Naive B cell (primary cell): ENCODE measurements at places on chromosomes 5 and 9. TPM values are rescaled to one million over a fixed set of nuclear protein-coding genes. Genes with fewer than 3 reads are reported as not detected.

GRCh38 chr5:38672059-38672788, 115.8 kb upstream of the LIFR start:
- H3K27me3 ChIP-seq: no peaks in the 10 kb centered on the region
- DNase-seq: no peak
- no peak overlapping the region for H3K4me3 ChIP-seq
- H3K36me3 ChIP-seq: no peaks in the 10 kb centered on the region

- H3K27me3 ChIP-seq: no peaks in the 10 kb centered on the region
- H3K4me1 ChIP-seq: no peaks in the 10 kb centered on the region
- no peak overlapping the region for H3K27ac ChIP-seq
These were observed 334.6 kb upstream of the MPDZ start for GRCh38 chr9:13614060-13614459.

DNA sequence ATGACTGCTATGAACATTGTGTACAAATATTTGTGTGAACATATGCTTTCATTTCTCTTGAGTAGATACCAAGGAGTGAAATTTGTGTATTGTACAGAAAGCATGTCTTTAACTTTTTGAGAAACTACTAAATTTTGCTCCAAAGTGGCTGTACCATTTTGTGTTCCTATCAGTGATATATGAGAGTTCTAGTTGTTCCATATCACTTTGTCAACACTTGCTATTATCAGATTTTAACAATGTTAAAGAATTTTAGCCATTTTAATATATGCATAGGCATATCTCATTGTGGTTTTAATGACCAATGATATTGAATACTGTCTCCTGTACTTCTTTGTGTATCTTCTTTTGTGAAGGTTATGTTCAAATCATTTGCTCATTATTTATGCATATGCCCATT, 142.9 kb upstream of the NR3C1 start:
- H3K27ac ChIP-seq: no peak overlapping the region
- no peaks in the 10 kb centered on the region for H3K4me1 ChIP-seq
- DNase-seq: no peak
- H3K27me3 ChIP-seq: no peaks in the 10 kb centered on the region

GRCh38 chr5:176353533-176353932, 8.0 kb downstream of the KIAA1191 start:
- no peak overlapping the region for H3K27ac ChIP-seq
- peaks cover 31% of the 10 kb centered on the region for H3K36me3 ChIP-seq
- no peaks in the 10 kb centered on the region for H3K27me3 ChIP-seq
- H3K4me3 ChIP-seq: peak overlapping the region; percentile 21
- no peak for DNase-seq
- peaks cover 20% of the 10 kb centered on the region for H3K4me1 ChIP-seq

Gene IL13
- polyA plus RNA-seq: not detected

- H3K4me3 ChIP-seq: no peak overlapping the region
- H3K4me1 ChIP-seq: no peaks in the 10 kb centered on the region
- no peak for DNase-seq
- no peaks in the 10 kb centered on the region for H3K36me3 ChIP-seq
- H3K27me3 ChIP-seq: peaks cover 41% of the 10 kb centered on the region
These were observed 25.9 kb upstream of the PTAR1 start for GRCh38 chr9:69785757-69786156.

- H3K27me3 ChIP-seq: peaks cover 7% of the 10 kb centered on the region
- H3K4me3 ChIP-seq: no peak overlapping the region
- H3K4me1 ChIP-seq: peaks cover 4% of the 10 kb centered on the region
- no peaks in the 10 kb centered on the region for H3K36me3 ChIP-seq
- DNase-seq: no peak
These were observed 81.2 kb upstream of the UBTD2 start for GRCh38 chr5:172364773-172365172.

GRCh38 chr5:113749334-113749733, 235.8 kb downstream of the YTHDC2 start:
- no peak overlapping the region for H3K27ac ChIP-seq
- H3K4me1 ChIP-seq: no peaks in the 10 kb centered on the region
- no peak for DNase-seq
- no peaks in the 10 kb centered on the region for H3K36me3 ChIP-seq

Gene FAM153A
- polyA plus RNA-seq: 0.35 TPM

DNA sequence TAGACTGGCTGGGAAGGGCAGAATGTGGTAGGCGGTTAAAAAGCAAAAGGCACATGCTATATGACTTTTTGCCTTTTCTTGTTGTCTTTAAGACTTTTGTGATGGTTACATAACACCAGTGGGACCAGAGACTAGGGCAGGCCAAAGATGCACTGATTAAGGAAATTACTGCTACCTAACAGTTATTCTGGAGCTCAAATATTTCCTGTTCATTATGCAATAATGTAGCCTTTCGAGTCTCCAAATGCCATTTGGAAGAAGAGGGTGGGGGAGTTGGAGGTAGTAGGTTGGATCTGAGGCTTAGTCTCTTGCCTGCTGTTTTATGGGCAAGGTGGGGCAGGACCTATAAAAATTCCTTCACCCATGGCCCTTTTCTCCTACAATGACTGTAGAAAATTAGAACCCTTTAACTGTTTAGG, 51.7 kb downstream of the SH3GL2 start:
- no peak overlapping the region for H3K4me3 ChIP-seq
- no peaks in the 10 kb centered on the region for H3K4me1 ChIP-seq
- H3K27ac ChIP-seq: no peak overlapping the region

- no peak overlapping the region for H3K4me3 ChIP-seq
- peaks cover 4% of the 10 kb centered on the region for H3K36me3 ChIP-seq
- H3K4me1 ChIP-seq: no peaks in the 10 kb centered on the region
- H3K27ac ChIP-seq: no peak overlapping the region
- peaks cover 14% of the 10 kb centered on the region for H3K27me3 ChIP-seq
- no peak for DNase-seq
These were observed 32.5 kb upstream of the GNAQ start for GRCh38 chr9:78064075-78064474.

DNA sequence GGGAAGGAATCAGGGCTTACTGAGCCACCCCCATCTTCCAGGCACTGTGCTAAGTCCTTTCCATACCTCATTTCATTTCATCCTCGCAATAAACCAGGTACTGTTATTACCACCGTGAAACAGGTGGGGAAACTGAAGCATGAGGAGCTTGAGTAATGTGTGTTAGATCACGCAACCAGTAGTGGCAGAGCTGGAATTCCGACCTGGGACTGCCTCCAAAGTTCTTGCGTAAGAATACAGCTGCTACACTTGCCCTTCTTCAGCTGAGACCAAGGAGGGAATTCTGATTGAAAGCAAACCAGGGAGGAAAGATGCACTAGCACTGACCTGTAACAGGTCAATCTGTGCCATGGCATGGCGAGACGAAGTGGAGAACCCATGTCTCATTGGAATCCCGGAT, 113.4 kb upstream of the MSX2 start:
- H3K27ac ChIP-seq: no peak overlapping the region
- no peak for DNase-seq
- no peaks in the 10 kb centered on the region for H3K4me1 ChIP-seq
- no peak overlapping the region for H3K4me3 ChIP-seq
- H3K36me3 ChIP-seq: no peaks in the 10 kb centered on the region

DNA sequence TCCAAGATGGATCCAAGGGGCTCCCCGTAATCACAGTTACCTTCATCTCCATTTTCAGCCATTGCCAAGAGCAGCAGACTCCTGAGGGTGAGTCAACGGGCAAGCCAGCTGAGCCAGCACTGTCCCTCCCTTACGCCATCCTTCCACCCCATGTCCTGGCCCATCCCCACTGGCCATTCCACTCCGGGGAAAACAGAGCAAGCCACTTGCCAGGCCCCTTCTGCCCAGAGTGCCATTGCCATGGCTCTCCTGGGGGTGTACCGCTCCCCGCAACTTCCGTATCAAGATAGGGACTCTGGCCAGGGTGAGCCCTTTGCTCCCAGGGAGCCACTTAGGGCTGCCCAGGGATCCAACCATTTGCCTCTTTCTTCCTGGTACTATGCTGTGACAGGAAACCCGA, 48.9 kb upstream of the CDKN2AIPNL start:
- H3K4me3 ChIP-seq: no peak overlapping the region
- DNase-seq: no peak
- H3K36me3 ChIP-seq: no peaks in the 10 kb centered on the region
- H3K27me3 ChIP-seq: peaks cover 5% of the 10 kb centered on the region
- peaks cover 22% of the 10 kb centered on the region for H3K4me1 ChIP-seq

Gene KLF9
- not detected for polyA plus RNA-seq

Gene WDR31
- polyA plus RNA-seq: not detected

Gene SSBP2
- polyA plus RNA-seq: 132 TPM

DNA sequence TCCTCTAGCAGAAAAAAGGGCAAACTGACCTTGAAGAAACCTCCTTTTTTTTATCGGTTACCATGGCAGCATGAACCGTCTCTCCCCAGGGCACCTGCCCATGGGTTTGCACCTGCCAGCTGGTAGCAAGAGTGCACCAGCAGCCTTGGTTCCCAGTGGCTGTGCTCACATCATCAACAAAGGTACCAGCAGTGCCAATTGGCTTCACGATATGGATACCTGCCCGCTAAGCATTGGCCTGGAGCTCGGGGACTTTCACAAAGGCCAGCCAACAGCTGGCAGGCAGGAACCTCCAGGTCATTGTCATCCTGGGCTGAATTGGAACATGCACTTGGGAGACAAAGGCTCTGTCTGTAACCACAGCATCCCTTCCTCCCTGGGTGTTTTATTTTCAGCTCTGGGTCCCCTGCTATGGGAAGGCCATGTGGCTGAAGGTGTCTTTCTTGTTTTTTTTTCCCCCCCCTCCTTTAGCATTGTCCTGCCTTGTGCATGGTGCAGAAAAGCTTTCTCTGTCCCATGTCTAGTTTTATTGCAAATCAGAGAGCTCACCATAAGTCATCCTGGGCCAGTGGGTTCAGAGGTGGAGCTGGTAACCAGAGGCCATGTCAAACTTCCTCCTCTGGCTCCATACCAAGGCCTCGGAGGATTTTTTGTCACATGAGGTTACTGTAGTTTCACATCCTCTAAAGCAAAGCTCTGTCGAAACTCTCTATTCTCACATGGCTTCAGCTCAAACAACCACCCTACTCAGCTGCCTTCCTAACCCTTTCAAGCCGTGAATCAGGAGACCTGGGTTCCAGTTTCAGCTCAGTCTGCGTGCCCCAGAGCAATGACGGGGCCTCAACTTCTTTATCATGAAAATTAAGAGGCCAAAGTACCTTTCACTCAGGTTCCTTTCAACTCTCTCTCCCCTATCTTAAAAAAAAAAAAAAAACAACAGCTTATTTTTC, 145.5 kb upstream of the MAP3K1 start:
- no peaks in the 10 kb centered on the region for H3K27me3 ChIP-seq
- DNase-seq: peak; percentile 93
- H3K27ac ChIP-seq: peak overlapping the region; percentile 98
- H3K4me1 ChIP-seq: peaks cover 65% of the 10 kb centered on the region
- H3K4me3 ChIP-seq: peak overlapping the region; percentile 84

Gene SPINK5
- polyA plus RNA-seq: not detected

GRCh38 chr9:26537211-26537610, 355.4 kb downstream of the CAAP1 start:
- no peaks in the 10 kb centered on the region for H3K27me3 ChIP-seq
- H3K4me1 ChIP-seq: no peaks in the 10 kb centered on the region
- no peak overlapping the region for H3K4me3 ChIP-seq
- no peak for DNase-seq
- H3K27ac ChIP-seq: no peak overlapping the region

DNA sequence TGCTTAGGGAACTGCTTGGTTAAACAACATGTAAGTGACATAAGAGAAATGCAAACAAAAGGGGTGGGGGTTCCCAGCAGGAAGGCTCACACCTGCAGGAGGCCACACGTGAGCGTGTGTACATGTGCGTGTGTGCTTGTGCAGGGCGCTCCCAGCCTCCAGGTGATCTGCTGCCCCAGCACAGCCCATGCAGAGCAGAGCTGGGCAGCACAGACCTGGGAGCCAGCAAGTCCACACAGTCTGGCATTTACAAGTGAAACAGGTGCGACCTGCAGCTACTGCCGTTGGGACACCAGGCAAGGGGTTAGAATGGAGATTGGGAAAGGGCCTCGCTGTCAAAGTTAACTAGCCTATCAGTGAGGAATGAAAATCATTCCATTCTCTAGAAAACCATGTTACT, 41.8 kb downstream of the GRAMD2B start:
- no peaks in the 10 kb centered on the region for H3K27me3 ChIP-seq
- peaks cover 14% of the 10 kb centered on the region for H3K4me1 ChIP-seq
- H3K4me3 ChIP-seq: no peak overlapping the region

DNA sequence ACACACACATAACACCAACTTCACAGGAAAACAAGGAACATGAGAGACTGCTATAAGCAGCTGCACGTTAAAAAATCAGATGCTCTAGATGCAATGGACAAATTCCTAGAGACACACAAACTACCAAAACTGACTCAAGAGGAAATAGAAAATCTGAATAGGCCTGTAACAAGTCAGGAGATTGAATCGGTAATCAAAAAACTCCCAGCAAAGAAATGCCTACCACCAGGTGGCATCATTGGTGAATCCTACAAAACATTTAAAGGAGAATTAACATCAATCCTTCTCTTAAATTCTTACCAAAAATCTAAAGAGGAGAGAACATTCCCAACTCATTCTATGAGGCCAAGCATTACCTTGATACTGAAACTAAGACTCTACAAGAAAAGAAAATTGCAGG, 54.9 kb downstream of the NDST1 start:
- H3K27me3 ChIP-seq: no peaks in the 10 kb centered on the region
- no peaks in the 10 kb centered on the region for H3K36me3 ChIP-seq
- no peaks in the 10 kb centered on the region for H3K4me1 ChIP-seq
- no peak overlapping the region for H3K4me3 ChIP-seq
- H3K27ac ChIP-seq: no peak overlapping the region
- DNase-seq: peak; percentile 10

GRCh38 chr5:73435759-73436534, 12.6 kb downstream of the FOXD1 start:
- H3K36me3 ChIP-seq: peaks cover 15% of the 10 kb centered on the region

- no peaks in the 10 kb centered on the region for H3K27me3 ChIP-seq
- H3K36me3 ChIP-seq: no peaks in the 10 kb centered on the region
- no peak overlapping the region for H3K27ac ChIP-seq
- no peak overlapping the region for H3K4me3 ChIP-seq
- no peaks in the 10 kb centered on the region for H3K4me1 ChIP-seq
- no peak for DNase-seq
These were observed 81.8 kb downstream of the FBXO38 start for GRCh38 chr5:148465381-148466235.

Gene CDH9
- polyA plus RNA-seq: not detected

Gene DENND4C
- 12.1 TPM for polyA plus RNA-seq

- H3K36me3 ChIP-seq: peaks cover 9% of the 10 kb centered on the region
- DNase-seq: no peak
- H3K27me3 ChIP-seq: peaks cover 49% of the 10 kb centered on the region
These were observed 1.9 kb downstream of the FLT4 start for GRCh38 chr5:180647465-180647864.

DNA sequence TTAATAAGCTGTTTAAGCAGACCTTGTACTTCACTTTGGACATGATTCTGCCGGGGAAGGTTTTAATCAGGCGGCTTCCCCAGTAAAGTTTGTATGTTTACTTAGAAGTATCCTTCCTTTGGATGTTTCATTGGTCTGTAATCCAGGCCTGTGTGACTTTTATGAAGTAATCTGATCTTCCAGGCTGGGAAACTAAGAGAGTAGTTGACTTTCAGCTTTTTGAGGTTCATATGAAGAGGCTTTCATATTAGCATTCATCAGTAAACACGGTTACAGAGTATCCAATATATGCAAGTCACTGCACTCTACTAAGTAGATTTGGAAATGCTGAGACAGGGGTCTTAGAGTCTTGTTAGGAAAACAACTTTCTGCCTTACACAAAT, 1.1 kb downstream of the DNAJC21 start:
- H3K27ac ChIP-seq: peak overlapping the region; percentile 97
- DNase-seq: no peak
- H3K4me3 ChIP-seq: peak overlapping the region; percentile 99
- peaks cover 26% of the 10 kb centered on the region for H3K4me1 ChIP-seq

- no peaks in the 10 kb centered on the region for H3K27me3 ChIP-seq
- no peak overlapping the region for H3K27ac ChIP-seq
- H3K4me3 ChIP-seq: no peak overlapping the region
- no peaks in the 10 kb centered on the region for H3K4me1 ChIP-seq
- no peak for DNase-seq
- H3K36me3 ChIP-seq: no peaks in the 10 kb centered on the region
These were observed 22.7 kb upstream of the CATSPER3 start for GRCh38 chr5:134945041-134945440.
